ENCODE measurements at places on chromosomes 13 and 19.

DNA sequence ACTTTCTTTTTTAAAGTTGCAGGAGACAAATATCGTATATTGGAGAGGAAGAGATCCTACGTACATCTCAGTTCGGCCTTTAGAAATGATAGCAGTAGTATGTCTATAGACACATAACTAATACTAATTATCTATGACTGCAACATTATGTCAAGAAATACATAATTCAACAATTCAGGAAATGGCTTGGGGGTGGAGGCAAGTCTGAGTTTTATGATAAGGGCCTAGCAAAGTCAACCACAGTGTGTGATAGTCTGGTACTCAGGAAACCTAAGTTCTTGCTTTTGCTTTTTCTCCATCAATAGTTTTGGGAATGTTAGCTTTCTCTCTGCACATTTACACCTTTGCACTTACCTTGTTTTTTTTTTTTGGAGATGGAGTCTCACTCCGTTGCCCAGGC, 27.5 kb upstream of the OBI1 start:
- no peak for DNase-seq

GRCh38 chr13:113152984-113153809, 5.3 kb upstream of the PROZ start:
- peak; percentile 89 for DNase-seq

DNA sequence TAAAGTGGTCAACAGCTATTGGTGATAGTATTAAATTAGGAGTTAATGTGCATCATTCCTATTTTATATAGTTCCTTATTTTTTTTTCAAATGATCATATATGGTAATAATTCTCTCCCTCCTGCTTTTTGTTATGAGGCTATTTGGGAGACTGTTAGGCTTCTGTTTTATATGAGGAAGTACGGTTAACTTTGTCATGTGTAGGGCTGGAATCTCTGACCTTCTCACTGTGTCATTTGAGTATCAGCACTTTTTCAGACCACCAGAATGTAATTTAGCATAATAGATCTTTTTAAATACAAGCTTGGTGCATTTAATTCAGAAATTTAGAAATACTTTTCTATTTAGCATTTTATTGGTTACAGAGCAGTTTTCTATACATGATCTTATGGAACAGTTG, 7.7 kb downstream of the DGKH start:
- DNase-seq: no peak

DNA sequence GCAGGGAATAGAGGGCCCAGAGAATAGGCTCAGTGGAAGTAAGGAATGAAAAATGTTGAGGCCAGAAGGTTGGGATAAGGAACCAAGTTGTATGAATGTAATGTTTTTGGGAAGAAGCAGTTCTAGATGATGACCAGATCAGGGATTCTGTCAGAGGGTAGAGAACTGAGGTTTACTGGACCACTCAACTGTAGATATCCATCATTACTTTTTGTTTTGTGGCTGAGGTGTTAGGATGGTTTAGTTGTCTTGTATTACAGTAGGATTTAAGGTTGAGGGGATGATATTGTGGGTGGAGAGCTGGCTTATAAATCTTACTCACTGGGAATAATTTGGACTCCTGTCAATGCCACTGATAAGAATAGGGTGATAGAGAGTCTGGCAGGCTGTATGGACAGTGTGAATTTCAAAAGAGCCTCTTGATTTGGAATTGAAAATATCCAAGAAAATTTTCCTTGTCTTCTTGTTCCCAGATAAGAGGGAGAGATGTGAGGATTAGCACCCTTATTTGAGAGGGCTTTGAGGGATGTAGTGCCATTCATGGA, 22.6 kb downstream of the NDFIP2 start:
- no peak for DNase-seq

- DNase-seq: no peak
Observed at GRCh38 chr13:20141238-20142022, 19.4 kb downstream of the GJA3 start.

DNA sequence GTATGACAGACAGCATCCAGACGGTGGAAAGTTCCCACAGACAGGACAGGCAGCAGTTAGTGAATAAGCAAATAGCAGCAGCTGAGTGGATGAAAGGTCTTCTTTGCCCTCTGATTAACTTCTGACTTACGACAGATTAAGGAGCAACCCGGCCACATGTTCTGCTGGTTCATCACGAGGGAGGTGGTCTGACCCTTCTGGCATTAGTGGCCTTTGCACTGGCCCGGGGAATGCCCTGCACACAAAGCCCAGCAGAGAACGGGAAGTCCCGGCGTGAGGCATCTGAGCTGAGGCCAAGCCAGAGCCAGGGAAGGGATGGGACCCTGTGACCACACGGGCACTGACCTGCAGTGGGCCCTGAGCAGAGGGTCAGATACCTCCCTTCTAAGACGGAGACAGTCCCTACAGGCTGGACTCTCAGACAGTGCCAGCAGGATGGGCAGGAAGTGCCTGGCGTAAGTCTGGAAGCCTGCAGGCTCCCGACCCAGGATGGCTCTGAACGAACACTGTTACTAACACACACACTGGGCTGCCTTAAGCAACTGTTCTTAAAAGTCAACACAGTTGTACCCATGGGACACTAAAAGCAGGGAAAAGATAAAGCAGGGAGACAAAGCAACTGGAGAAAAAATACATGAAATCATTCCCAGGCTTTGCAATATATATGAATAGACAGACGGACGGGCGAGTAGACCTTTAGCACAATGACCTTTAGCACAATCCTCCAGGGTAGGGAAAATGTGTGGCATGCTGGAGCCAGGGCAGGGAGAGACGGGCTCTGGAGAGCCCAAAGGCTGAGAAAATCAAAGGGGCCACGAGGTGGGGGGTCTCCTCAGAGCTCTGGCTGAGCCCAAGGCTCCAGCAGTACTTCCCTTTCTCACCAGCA, 6.3 kb downstream of the C19orf12 start:
- DNase-seq: no peak

GRCh38 chr19:3184847-3185460, 776 bp upstream of the NCLN start:
- peak; percentile 80 for DNase-seq

- DNase-seq: no peak
Observed at GRCh38 chr13:59677966-59678814, 485.5 kb downstream of the DIAPH3 start.

- DNase-seq: no peak
Observed at GRCh38 chr19:584240-585001, 5.3 kb upstream of the HCN2 start.

- no peak for DNase-seq
Observed at GRCh38 chr19:48244281-48244680, 11.4 kb downstream of the CARD8 start.

GRCh38 chr13:46834657-46835056, 37.7 kb upstream of the ESD start:
- DNase-seq: no peak

GRCh38 chr13:27971236-27971645, 2.1 kb upstream of the CDX2 start:
- DNase-seq: no peak

DNA sequence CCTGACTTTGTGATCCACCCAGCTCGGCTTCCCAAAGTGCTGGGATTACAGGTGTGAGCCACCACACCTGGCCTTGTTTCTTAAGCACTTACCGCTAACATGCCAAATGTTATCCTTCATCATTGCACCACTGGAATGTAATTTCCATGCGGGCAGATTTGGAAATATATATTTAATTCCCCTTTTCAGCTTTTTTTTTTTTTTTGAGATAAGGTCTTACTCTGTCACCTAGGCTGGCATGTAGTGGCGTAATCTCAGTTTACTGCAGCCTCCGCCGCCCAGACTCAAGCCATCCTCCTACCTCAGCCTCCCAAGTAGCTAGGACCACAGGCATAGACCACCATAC, 4.3 kb upstream of the UPK1A start:
- DNase-seq: no peak

DNA sequence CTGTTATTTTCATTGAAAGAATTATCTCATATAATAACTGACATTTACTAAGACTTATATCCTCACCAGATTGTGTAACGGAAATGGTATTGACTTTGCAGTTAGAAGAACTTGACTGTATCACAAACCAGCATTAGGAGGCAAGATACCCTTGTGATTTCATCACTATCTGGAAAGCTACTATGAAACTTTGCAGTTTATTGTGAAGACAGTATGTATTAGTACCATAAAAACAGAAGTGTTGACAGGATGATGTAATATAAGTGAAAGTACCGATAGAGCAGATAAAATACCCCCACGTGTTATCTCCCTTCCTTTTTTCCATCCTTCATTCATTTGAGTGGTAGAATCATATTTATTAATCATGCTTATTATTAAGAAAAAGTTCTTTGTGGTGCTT, 365.7 kb upstream of the KLHL1 start:
- DNase-seq: no peak

DNA sequence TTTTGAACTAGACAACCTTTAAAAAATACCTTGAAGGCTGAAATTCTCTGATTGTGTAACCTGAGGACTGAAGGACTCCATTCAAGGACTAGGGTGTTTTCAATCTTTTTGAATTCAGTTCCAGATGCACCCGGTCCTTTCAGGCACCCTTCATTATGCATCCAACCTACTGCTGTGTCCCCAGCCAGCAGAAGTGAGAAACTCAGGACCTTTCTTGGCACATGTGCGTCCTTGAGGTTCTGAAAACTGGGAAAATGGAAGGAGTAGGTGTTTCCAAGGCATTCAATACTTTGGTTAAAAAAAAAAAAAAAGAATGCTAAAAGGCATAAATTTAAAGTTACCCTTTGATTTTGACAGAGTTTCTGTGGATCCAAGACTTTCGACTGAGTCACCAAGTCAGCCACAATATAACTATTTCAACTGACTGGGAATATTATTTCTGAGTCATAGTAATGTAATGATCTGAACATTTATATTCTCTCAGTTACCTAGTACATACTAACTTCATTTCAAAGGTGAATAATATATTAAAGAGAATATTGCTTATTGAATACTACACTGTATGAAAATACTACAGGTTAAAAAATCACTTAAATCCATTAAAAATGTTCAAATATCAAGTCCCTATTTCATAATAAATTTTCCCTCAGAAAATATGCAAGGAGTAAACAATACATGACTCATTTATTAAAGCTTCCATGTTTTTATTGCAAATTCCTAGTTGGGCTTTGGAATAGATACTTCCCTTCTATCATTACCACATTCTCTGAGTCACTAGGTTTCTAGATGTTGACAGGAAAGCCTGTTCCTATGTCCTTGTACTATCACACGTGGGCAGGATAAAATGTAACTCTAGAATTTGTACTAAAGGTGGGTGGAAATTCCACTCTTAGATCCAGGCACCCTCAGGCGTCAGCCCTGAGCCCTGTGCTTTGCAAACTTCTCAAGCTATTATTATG, 2.4 kb upstream of the ITGBL1 start:
- DNase-seq: no peak

GRCh38 chr19:19464339-19465098, 50.8 kb downstream of the TSSK6 start:
- DNase-seq: no peak

DNA sequence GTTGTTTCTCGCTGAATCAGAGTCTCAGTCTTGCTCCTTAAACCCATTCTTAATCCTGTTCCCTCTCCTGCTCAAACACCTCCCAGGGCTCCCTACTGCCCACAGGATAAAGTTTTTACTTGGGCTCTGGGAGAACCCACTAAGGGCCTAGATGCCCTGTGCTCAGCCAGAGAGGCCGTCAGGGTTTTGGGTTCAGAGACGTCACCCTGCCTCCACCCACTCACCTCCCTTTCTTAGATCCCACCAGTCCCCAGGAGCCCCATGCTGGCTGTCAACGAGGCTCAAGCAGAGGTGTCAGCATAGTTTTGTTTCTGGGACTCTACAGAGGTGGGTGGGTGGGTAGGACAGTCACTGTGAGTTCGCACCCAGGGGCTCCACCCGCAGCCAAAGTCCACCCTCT, 15.5 kb upstream of the CYP4F2 start:
- no peak for DNase-seq

- DNase-seq: no peak
Observed at GRCh38 chr13:20395061-20395916, 130.4 kb downstream of the CRYL1 start.

GRCh38 chr19:50822661-50823208, 852 bp downstream of the KLK1 start:
- DNase-seq: no peak

DNA sequence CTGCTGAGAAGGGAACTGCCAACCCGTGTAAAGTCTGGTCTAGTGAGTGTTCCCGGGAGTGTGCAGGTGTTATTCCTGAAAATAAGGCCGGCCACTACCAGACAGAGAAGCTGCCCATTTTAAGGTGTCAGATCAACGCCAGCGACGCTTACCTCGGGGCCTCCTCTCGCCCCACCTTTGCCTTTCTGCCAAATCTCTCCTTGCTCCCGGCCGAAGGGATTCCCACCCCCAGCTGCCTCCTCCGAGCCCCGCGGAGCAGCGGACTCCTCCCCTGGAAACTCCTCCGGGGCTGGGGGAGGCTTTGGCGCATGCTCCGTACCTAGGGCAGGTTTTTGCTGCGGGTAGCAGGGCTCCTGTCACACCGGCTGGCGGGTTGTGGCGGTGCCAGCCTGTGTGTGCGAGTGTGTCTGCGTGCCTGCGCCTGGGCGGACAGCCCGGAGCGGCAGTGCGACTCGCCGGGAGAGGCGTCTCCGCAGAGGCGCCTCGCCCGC, at the start of gene HS6ST3:
Gene HS6ST3 (plus strand): TSS at position 359 of the 491 bp plus-strand sequence.
- peak; percentile 79 for DNase-seq

- DNase-seq: no peak
Observed at GRCh38 chr13:92362717-92363116, 863.9 kb upstream of the GPC6 start.

DNA sequence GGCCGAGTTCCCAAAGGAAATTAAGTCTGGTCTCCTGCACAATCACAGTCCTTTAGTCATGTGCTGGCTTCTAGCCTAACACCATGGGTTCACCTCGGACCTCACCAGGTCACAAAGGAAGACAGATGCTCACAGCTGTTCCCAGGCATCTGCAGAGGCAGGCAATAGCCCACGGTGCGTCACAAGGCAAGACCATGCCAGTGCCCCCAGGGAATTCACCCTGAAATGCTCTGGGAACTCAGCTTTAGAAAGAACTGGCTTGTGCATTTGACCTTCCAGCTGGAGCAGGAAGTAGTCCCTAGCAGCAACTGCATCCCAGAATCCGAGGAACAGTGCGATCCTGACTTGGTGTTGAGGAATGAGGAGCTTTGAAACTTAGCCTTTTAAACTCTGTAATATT, 96.8 kb upstream of the WASF3 start:
- DNase-seq: no peak

- DNase-seq: no peak
Observed at GRCh38 chr19:31980796-31981195, 364.6 kb upstream of the ZNF507 start.

Measured in upper lobe of left lung (tissue), 6 donors.